Activated naive CD8-positive, alpha-beta T cell treated with anti-CD3 and anti-CD28 coated beads, Interleukin-2, amount 10 ng/mL, durations not matched to agents 7 days and 5 days (primary cell): ENCODE measurements at places on chromosomes 7 and 10. TPM values are rescaled to one million over a fixed set of nuclear protein-coding genes. Genes with fewer than 3 reads are reported as not detected.

GRCh38 chr7:130288168-130288567 lies 4.8 kb upstream of the CPA4 start:
- no peak for DNase-seq

- DNase-seq: no peak
Observed at GRCh38 chr10:5299950-5300349, 64.8 kb upstream of the UCN3 start.

- DNase-seq: no peak
Observed at GRCh38 chr7:110253093-110253492, 837.8 kb upstream of the LRRN3 start.

DNA sequence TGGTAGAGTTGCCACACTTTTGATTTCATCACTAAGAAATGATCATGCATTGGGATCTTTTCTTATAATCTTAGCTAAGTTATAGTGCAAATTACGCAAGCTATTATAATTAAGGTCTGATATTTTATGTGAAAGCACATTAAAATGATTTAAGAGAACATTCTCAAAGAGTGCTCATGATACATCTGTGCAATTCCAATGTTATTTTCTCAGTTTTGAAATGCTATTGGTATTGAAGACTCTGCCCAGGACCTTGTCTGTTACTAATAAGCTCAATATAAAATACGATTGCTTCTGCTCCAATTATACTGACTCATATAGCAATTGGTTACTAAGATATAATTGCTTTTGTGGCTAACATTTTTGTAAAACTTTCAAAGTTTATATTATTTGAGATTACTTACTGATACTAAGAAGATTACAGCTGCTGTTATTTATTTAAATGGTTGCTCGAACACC lies 180.9 kb downstream of the ADAM12 start:
- no peak for DNase-seq

- no peak for DNase-seq
Observed at GRCh38 chr7:138838166-138838565, 40.2 kb upstream of the ATP6V0A4 start.

DNA sequence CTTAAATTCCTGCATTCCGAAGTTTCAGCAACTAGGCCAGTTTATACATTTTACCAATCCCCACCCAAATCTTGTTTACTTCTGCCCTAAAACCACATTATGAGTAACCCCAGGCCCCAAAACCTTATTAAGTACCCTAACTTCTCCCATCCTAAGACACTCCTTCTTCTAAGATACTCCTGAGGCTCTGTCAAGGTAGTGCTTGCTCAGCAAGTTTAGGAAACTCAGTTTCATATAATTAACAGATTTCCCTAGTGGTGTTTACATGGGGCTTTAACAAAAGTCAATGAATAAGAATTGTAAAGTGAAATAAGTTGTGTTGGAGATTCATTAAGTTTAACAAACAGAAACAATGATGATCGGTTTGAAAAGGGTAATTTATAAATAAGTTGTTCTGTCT lies 77.8 kb downstream of the CPEB3 start:
- DNase-seq: no peak

DNA sequence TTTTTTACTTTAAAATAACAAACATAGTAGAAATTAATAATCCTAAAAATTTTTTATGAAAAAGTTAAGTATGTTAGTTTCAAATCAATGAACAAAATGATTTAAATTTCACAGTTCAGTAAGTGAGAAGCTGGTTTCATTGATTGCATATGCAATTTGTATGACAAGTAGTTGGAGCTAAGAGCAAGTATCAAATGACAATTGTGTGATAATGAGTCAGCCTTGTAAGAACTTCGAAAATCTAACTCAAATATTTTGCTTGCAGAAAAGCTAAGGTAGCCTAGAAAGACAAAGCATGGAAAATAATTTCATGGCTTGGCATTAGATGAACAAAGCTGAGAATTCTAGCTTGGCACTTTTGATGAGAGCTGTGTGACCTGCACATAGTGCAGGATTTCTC lies 111.5 kb downstream of the HDAC9 start:
- no peak for DNase-seq

- no peak for DNase-seq
Observed at GRCh38 chr7:106448992-106449859, 164.4 kb upstream of the NAMPT start.

- DNase-seq: no peak
Observed at GRCh38 chr7:94301024-94301586, 93.6 kb upstream of the COL1A2 start.

- no peak for DNase-seq
Observed at GRCh38 chr7:66339141-66339540, 134.0 kb downstream of the TPST1 start.

DNA sequence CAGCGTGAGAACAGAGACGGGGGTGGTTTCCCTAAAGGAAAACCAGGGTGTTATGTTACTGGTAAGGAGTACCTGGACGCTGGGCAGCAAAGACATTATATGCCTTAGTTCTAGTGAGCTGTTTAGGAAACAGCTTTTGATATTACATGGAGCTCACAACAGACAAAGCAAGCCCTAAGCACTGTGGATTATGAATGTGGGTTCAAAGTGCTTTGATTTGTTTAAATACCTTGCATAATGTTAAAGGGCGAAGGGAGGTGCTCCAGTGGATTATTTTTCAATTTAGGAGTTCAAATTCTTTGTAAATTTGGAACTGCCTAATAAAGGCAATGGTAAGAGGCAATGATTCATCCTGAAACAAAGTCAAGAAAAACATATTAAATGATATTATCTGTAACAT lies 13.8 kb downstream of the WNT16 start:
- DNase-seq: no peak

- peak; percentile 62 for DNase-seq
Observed at GRCh38 chr10:451021-451471, 238.4 kb downstream of the DIP2C start.

GRCh38 chr7:74068378-74069085 lies 15.1 kb upstream of the LIMK1 start:
- DNase-seq: no peak

- DNase-seq: no peak
Observed at GRCh38 chr7:132179681-132180080, 396.6 kb downstream of the PLXNA4 start.

- no peak for DNase-seq
Observed at GRCh38 chr7:21193895-21194294, 234.0 kb upstream of the SP4 start.

DNA sequence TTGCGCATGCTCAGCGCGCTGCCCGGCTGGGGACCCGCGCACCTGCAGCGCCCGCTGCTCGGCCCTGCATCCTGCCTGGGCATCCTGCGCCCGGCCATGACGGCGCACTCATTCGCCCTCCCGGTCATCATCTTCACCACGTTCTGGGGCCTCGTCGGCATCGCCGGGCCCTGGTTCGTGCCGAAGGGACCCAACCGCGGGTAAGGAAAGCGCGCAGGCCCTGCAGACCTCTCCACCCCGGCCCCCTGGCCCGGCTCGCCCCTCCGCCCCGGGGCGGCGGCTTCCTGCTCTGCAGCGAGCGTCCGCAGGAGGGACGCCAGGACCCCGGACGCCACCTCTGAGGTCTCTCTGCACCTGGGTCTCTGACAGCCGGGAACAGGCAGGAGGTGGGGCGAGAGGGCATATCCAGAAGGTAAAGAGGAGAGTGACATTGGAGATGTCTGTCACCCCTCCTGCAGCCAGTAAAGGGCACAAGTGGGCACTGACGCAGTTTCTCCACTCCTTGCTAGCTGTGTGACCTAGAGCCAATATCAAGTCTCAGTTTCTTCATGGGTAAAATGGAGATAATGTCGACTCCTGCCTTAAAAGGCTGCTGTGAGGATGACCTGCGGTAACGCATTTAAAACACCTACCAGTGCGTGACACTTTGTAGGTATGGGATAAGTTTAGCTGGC lies 338 bp downstream of the ATP6V0E2 start:
- DNase-seq: no peak

DNA sequence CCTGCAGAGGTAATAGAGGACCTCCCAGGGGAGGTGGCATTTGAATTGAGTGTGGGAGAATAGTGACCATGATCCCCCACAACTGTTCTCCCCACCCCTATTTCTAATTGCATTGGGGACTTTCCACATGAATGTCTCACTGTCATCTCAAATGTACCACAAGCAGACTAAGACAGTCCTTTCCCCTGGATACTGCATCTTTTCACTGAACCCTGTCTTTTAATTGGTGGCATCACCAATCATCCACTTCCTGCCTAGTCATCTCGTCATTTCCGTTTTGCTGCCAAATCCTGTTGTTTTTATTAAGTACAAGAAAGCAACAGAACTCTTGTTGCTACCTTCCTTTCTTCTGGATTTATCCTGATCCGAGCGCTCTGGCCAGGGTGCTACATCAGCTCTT lies 120.3 kb downstream of the NRP1 start:
- no peak for DNase-seq

DNA sequence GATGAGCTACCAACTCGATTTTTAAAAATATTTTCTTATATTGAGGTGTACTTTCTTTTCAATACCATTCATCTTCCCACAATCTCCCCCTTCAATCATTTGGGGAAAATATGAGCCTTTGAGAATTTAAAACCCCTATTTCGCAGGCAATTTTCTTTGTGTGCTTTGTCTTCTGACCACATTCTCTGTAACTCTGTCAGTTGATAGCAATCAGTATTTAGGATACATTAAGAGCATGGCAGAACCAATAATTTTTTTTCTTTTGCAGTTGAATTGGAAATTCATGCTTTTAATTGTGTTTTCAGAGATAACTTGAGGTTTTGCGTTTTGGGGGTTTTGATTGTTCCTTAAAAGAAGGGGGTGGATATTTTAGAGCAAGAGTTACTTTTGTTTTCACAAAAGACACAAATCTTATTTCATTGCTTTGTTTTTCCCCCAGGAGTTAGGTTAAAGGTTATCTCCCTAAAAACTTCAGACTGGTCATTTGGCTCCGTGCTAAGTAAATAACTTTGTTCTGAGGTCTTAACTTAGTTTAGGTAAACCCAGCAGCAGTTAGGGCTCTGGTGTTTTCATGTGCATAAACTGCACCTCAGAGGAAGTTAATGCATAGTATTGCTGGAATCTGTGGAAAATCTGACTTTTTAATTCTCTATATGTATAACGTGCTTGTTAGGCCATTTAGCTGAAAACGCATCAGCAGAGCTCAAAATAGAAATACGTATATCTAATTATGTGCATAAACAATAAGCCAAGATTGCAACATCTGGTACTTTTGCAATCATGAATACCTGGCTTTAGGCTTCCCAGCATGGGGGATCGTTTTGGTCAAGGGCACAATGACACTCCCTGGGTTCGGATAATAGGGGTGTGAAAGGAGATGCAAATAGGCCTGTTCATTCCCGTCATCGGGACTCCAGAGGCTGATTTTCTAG lies 676.4 kb upstream of the ANKRD30A start:
- DNase-seq: no peak

GRCh38 chr7:111682588-111683340 lies 120.5 kb upstream of the IMMP2L start:
- DNase-seq: no peak

DNA sequence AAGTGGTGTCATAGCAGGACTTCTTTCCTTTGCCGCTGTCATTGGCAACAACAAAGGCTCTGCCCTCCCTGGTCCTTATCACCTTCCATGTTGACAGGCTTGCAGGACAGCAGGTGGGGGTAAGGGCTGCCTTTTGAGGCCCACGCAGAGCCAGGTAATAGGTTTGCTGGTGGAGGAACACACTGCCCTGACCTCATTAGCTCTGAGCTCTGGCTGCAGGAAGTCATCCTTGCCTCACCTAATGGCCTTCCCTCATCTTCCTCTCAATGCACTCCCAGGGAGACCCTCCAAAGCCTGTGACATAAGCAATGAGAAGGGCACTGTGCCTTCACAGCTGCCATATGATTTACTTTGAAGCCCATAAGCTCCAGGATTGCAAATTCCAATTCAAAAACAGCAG lies 1205.2 kb upstream of the AUTS2 start:
- DNase-seq: no peak

GRCh38 chr7:75981453-75982305 lies 12.7 kb downstream of the TMEM120A start:
- no peak for DNase-seq

DNA sequence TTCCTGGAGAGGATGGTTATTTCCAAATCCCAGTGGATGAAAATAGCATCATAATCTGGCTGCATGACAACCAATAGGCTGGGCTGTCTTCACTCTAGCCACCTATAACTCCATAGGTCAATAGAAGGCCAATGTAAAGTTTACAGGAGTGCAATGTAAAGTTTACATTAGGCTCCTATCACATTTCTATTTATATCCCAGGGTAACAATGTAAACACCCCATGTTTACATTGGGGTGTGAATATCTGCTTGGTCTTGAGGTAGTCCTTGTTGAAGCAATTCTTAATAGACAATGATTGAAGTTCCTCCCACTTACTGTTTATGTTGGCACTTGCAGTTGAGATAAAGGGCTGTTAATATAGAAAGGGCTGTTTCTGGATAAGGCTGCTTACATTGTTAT lies 21.5 kb downstream of the CH25H start:
- DNase-seq: no peak

GRCh38 chr10:110138197-110138812 lies 69.1 kb upstream of the MXI1 start:
- no peak for DNase-seq

DNA sequence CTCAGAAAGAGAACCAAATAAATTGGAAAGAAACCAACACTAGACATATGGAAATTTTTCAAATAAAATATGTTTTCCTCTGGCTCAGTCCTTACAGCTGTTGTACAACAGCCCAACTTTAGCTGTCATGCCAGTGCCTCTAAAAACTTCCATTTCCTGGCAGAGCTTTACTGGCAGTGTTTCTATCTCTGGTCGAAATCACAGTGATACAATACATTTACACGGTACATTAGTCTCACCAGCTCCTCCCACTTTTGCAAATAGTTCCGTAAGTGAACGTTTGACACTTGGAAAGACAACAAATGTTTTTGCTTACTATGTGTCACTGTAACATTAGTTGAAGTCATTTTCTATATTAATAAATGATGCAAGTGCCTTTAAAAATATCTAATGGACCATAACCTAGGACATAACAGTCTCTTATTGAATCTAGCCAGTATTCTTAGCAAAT lies 29.8 kb downstream of the BCAP29 start:
- no peak for DNase-seq

GRCh38 chr7:99499371-99499720 lies 735 bp downstream of the ZNF394 start:
- no peak for DNase-seq

- DNase-seq: no peak
Observed at GRCh38 chr7:94898340-94898739, 9.1 kb upstream of the PPP1R9A start.

STEAP4 gene
- total RNA-seq: not detected

TLX1 gene
- not detected for total RNA-seq

HTR5A gene
- not detected for total RNA-seq

CDK14 gene
- 0.94 TPM for total RNA-seq

MYOF gene
- 1.9 TPM for total RNA-seq

LDB1 gene
- total RNA-seq: 115 TPM

DMBT1 gene
- not detected for total RNA-seq

TBC1D12 gene
- 0.17 TPM for total RNA-seq

GPR26 gene
- total RNA-seq: not detected

AKR1C4 gene
- total RNA-seq: not detected

TMEM213 gene
- not detected for total RNA-seq

ADAM12 gene
- total RNA-seq: 0.39 TPM
